ENCODE measurements at places on chromosomes 7 and 10. TPM values are rescaled to one million over a fixed set of nuclear protein-coding genes. Genes with fewer than 3 reads are reported as not detected.

The FOXK1 gene
- 22.6 TPM for total RNA-seq

The IDI2 gene
- not detected for total RNA-seq

The GPNMB gene
- total RNA-seq: 58.6 TPM

The IKZF5 gene
- total RNA-seq: 1.9 TPM

The C10orf53 gene
- total RNA-seq: not detected

The GALNT11 gene
- total RNA-seq: 32.6 TPM

The GIMAP2 gene
- total RNA-seq: 0.55 TPM

The EN2 gene
- total RNA-seq: under 0.01 TPM

The CHRM2 gene
- total RNA-seq: 44.5 TPM

The CDC14C gene
- not detected for total RNA-seq

The CPXM2 gene
- 29.0 TPM for total RNA-seq

The AASS gene
- 37.8 TPM for total RNA-seq

The ZNF853 gene
- total RNA-seq: 0.57 TPM

The ARMC3 gene
- not detected for total RNA-seq

The GTF2IRD1 gene
- 9.9 TPM for total RNA-seq

The CCT6A gene
- total RNA-seq: 191 TPM

The HTR7 gene
- total RNA-seq: 2.4 TPM

The GPR37 gene
- total RNA-seq: 3.8 TPM

The FAM237B gene
- not detected for total RNA-seq

The CYREN gene
- total RNA-seq: 43.8 TPM

The ECD gene
- total RNA-seq: 20.8 TPM

The MYL10 gene
- not detected for total RNA-seq

The SPDYE17 gene
- total RNA-seq: not detected

The CTBP2 gene
- total RNA-seq: 48.5 TPM

The DUSP5 gene
- total RNA-seq: 2.9 TPM

The IFIT1B gene
- total RNA-seq: not detected

The GSTO1 gene
- 212 TPM for total RNA-seq

The NKX1-2 gene
- total RNA-seq: not detected

The PLAU gene
- 143 TPM for total RNA-seq

The GPR141 gene
- 0.09 TPM for total RNA-seq

The TMEM184A gene
- total RNA-seq: 0.09 TPM

The RINT1 gene
- total RNA-seq: 10.8 TPM

The KCND2 gene
- total RNA-seq: 4.0 TPM

The CNNM1 gene
- 0.09 TPM for total RNA-seq

The SLC39A12 gene
- not detected for total RNA-seq

The PGAM2 gene
- 0.14 TPM for total RNA-seq

The BICC1 gene
- total RNA-seq: 99.6 TPM

Data from smooth muscle cell of bladder (primary cell).